ENCODE measurements at places on chromosomes 4 and X.

DNA sequence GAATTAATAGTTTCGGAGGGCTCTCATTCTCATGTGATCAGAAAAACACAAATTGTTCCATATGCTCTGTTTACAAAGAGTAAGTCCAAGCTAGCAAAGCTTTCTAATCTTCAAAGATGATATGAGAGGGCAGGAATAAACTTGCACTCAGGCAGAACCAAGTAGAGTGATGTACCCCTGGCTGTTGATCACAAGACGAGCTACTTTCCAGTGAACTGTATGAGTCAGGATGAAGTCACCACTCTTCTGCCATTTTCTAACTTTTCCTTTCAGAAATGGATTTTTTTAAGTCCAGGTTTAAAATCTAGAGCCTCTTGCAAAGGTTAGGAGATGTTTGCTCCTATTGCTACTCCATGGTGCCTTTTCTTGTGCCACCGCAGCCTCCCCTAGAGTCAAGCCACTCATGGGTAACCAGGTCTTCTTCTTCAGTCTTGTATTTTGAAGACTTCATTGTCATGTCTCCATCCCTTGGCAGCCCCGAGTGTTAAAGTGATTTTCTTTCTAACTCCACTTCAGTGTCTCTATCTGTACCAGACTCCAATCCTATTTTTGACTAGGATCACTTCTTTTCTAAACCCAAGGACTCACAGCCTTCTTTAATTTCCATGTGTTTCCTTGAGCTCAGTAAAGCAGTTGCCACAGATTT lies 171.9 kb upstream of the GALNT7 start:
- H3K27me3 ChIP-seq = peaks cover 4% of the 10 kb centered on the region
- H3K4me1 ChIP-seq = no peaks in the 10 kb centered on the region
- H3K27ac ChIP-seq = no peak overlapping the region
- H3K4me3 ChIP-seq = no peak overlapping the region
- H3K36me3 ChIP-seq = no peaks in the 10 kb centered on the region
- DNase-seq = no peak

- no peak overlapping the region for H3K27ac ChIP-seq
- H3K4me3 ChIP-seq = no peak overlapping the region
- H3K36me3 ChIP-seq = no peaks in the 10 kb centered on the region
- no peaks in the 10 kb centered on the region for H3K27me3 ChIP-seq
- peaks cover 25% of the 10 kb centered on the region for H3K4me1 ChIP-seq
- DNase-seq = peak; percentile 24
Observed at GRCh38 chrX:20378233-20378920, 111.7 kb upstream of the RPS6KA3 start.

GRCh38 chrX:112841820-112842157 lies 1.2 kb upstream of the AMOT start:
- DNase-seq = no peak
- peak overlapping the region; percentile 60 for H3K4me3 ChIP-seq
- peaks cover 14% of the 10 kb centered on the region for H3K4me1 ChIP-seq
- H3K27me3 ChIP-seq = peaks cover 19% of the 10 kb centered on the region

DNA sequence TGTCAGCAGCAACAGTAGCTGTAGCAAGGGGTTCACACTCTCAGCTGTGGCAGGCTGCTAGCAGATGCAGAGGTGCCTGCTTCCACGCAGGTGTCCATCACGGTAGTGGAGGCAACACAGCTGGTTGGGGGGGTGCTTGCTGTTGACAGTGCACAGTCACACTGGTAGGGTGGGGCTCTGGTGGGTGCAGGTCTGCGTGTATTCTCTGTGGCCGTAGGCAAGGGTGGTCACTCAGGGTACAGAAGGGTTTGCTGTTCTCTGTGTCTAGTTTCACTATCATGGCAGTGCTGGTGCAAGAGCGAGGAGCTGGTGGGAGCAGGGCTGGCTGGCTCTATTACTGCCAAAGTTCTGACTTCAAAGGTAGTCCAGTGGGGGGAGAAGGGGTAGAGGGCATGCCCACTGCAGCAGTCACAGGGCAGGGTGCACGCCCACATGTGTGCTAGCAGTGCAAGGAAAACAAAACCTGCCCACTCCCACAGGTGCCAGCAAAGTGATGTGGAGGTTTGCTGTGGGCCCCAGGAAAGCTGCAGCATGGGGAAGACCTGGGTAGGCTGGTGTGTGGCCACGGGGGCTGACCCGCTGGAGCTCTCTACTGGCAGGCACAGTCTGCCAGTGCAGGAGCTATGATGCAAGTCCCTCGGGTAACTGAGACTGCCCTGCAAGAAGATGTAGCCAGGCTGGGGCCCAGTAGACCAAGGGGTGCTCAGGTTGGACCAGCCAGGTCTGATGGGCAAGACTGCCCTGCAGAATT lies 21.6 kb upstream of the WDR17 start:
- no peak overlapping the region for H3K4me3 ChIP-seq
- DNase-seq = no peak
- no peaks in the 10 kb centered on the region for H3K27me3 ChIP-seq

DNA sequence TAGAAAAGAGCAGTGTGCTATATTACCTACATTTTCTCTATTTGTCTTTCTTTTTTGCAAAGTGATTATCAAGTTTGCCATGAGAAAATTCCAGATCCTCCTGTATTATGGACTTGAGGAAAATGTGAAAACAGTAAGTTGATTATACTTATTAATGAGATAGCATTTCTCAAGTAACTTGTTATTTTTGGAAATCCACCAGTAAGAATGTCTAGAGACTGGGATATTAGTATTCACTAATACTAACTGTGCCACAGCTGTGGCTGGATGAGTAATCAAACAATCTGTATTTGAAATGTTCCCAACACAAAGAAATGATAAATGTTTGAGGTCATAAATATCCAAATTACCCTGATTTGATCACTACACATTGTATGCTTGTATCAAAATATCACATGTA lies 147.0 kb upstream of the CTSO start:
- DNase-seq = no peak

DNA sequence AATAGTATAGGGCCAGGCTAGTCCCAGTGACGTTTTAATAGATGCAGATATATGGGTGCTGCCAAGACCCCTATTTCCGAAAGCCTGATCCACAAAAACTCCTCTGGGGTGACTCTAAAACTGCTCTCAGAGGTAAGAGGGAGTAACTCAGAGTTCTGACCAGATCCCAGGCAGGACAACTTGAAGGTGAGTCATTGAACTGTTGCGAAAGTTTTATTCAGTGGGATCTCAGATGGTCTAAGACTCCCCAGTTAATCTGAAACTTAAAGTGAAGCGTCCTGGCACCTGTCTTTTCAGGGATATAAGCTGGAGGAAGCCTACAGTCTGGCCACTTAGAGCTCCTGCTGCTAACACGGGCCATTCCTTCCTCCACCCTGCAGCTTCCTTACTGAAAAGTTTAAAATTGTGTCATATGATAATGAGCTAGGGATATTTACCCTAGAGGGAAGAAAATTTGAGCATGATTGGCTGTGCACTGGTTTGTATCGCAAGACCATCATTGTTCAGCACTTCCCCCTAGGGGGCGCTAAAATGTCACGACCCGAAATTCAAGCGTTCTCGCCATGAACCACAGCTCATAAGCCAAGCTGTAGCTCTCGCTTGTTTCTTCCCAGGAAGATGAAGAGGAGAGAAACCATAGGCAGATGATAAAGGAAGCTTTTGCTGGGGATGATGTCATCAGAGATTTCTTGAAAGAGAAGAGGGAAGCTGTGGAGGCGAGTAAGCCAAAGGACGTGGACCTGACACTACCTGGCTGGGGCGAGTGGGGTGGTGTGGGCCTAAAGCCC lies 19.5 kb downstream of the UTP14A start:
- peak; percentile 78 for DNase-seq
- peaks cover 18% of the 10 kb centered on the region for H3K36me3 ChIP-seq
- no peaks in the 10 kb centered on the region for H3K27me3 ChIP-seq
- H3K4me1 ChIP-seq = peaks cover 5% of the 10 kb centered on the region

DNA sequence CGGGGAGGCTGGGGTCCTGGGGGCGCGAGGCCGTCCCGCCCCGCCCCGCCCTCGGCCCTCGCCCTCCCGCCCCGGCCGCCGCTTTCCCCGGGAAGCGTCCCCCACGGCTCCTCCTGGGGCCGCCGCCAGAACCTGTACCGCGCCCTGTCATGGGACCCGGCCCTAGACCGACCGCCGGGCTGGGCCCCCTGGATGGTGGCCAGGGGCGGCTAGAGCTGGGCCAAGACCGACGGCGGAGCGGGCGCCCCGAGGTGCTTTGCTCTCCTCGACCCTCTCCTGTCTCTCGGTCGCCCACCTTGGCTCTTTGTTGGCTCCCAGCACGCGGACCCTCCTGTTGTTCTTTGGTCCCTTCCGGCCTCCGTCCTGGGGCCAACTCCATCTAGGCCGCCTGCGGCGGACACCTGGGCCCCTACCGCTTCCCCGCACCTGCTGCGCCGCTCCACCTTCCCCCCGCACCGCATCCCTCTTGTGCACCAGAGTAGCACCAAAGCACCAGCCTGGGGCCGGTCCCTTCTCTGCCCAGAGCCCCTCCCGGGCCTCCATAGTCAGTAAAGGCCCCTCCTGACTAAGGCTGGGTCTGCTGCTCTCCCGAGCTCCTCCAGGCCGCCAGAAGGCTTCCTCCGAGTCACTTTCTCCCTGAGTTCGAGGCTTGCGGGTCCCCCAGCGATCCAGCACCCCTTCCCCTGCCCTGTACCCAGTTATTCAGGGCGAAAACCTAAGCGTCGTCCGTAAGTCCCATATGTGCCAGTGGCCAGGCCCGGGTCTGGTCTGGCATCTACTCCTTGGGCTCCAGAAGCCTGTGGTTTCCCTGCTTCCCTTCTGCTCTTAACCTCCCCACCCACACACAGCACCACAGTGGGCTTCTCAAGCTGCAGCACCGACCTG lies 587 bp downstream of the TACC3 start:
- H3K27me3 ChIP-seq = no peaks in the 10 kb centered on the region
- peaks cover 45% of the 10 kb centered on the region for H3K36me3 ChIP-seq
- H3K4me3 ChIP-seq = peak overlapping the region; percentile 91
- H3K4me1 ChIP-seq = peaks cover 60% of the 10 kb centered on the region
- H3K27ac ChIP-seq = peak overlapping the region; percentile 100

- no peaks in the 10 kb centered on the region for H3K27me3 ChIP-seq
- no peak overlapping the region for H3K4me3 ChIP-seq
- no peaks in the 10 kb centered on the region for H3K4me1 ChIP-seq
Observed at GRCh38 chrX:148794350-148794749, 293.9 kb downstream of the AFF2 start.

GRCh38 chr4:125826801-125827695 lies 512.3 kb downstream of the FAT4 start:
- DNase-seq = no peak
- H3K36me3 ChIP-seq = no peaks in the 10 kb centered on the region
- no peak overlapping the region for H3K27ac ChIP-seq

- H3K36me3 ChIP-seq = no peaks in the 10 kb centered on the region
- H3K27ac ChIP-seq = no peak overlapping the region
- peak; percentile 62 for DNase-seq
- peaks cover 64% of the 10 kb centered on the region for H3K27me3 ChIP-seq
Observed at GRCh38 chr4:6658597-6659075, 18.2 kb downstream of the MRFAP1 start.

DNA sequence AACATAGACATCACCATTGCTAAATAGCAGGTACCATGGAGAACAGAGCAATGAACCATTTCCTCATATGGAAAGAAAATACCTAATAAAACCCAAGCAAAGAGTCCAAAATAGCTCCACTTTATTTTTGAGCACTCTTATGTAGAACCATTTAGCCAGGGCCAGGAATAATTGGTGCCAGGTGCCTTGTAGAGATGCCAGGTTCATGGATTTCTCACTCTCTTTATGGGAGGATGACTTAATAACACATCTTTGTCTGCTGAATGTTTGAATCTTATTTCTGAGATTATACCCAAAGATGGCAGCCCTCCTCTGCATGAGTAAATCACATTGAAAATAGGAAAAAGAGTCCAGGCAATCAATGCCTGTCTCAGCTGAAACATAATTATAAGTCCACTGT lies 212.3 kb upstream of the SFRP2 start:
- no peak overlapping the region for H3K4me3 ChIP-seq
- H3K4me1 ChIP-seq = no peaks in the 10 kb centered on the region
- no peaks in the 10 kb centered on the region for H3K36me3 ChIP-seq
- peaks cover 9% of the 10 kb centered on the region for H3K27me3 ChIP-seq
- H3K27ac ChIP-seq = no peak overlapping the region

- H3K4me1 ChIP-seq = no peaks in the 10 kb centered on the region
- no peak overlapping the region for H3K4me3 ChIP-seq
- DNase-seq = no peak
- no peaks in the 10 kb centered on the region for H3K27me3 ChIP-seq
- no peak overlapping the region for H3K27ac ChIP-seq
- H3K36me3 ChIP-seq = no peaks in the 10 kb centered on the region
Observed at GRCh38 chr4:96262057-96262456, 422.2 kb downstream of the PDHA2 start.

- H3K36me3 ChIP-seq = no peaks in the 10 kb centered on the region
- no peak overlapping the region for H3K4me3 ChIP-seq
- DNase-seq = no peak
- no peak overlapping the region for H3K27ac ChIP-seq
- peaks cover 5% of the 10 kb centered on the region for H3K27me3 ChIP-seq
- no peaks in the 10 kb centered on the region for H3K4me1 ChIP-seq
Observed at GRCh38 chr4:76078033-76078613, 3.6 kb downstream of the ART3 start.

- peak; percentile 26 for DNase-seq
- peaks cover 42% of the 10 kb centered on the region for H3K27me3 ChIP-seq
- no peak overlapping the region for H3K4me3 ChIP-seq
- H3K36me3 ChIP-seq = no peaks in the 10 kb centered on the region
Observed at GRCh38 chr4:169791527-169792156, 33.9 kb upstream of the HPF1 start.

DNA sequence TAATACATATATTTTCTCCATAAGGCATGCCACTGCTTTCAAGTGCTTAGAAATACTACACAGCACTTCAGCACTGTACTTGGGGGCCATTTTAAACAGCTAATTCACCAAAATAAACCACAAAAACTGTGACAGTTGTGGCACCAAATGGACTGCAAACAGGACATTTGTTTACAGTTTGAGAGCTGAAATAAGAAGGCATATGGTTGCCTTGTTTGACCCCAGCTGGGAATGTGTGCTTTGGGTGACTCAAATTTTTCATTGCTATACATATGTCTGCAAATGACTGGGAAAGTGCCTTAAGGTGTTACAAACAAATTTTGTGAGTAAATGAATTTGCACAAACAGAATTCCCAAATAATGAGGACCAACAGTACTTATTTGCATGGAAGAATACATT lies 124.2 kb downstream of the BANK1 start:
- H3K36me3 ChIP-seq = no peaks in the 10 kb centered on the region
- no peaks in the 10 kb centered on the region for H3K27me3 ChIP-seq
- no peak for DNase-seq
- no peak overlapping the region for H3K4me3 ChIP-seq
- H3K4me1 ChIP-seq = no peaks in the 10 kb centered on the region

DNA sequence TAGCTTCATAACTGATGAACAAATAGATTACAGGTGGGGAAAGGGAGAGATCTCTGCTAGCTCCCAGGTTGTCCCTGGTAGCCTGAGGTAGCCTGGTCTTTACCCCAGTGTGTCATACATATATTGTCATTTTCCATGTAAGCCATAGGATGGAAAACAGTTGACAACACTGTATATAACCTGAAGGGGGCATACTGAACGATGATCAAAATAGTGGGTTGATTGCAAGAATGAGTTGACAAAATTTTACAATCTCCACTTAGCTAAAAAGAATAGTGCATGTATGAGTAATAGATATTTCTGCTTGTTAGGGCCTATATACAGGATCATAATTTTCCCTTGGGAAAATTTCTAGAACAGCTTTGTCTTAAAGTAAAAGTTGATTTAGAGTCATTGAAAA lies 304.1 kb upstream of the HAND2 start:
- H3K4me3 ChIP-seq = no peak overlapping the region
- no peaks in the 10 kb centered on the region for H3K36me3 ChIP-seq
- DNase-seq = no peak
- H3K27ac ChIP-seq = no peak overlapping the region
- H3K27me3 ChIP-seq = no peaks in the 10 kb centered on the region
- H3K4me1 ChIP-seq = no peaks in the 10 kb centered on the region

Data from activated naive CD4-positive, alpha-beta T cell treated with anti-CD3 and anti-CD28 coated beads, Interleukin-2, amount 10 ng/mL, durations not matched to agents 7 days and 5 days (primary cell).